ENCODE measurements at places on chromosomes 13 and 19. TPM values are rescaled to one million over a fixed set of nuclear protein-coding genes. Genes with fewer than 3 reads are reported as not detected.

The ZNF557 gene
- total RNA-seq = 20.0 TPM

The CDC42EP5 gene
- 26.3 TPM for total RNA-seq

The ZNF223 gene
- total RNA-seq = 7.1 TPM

The C5AR2 gene
- 22.3 TPM for total RNA-seq

The NLRP5 gene
- total RNA-seq = not detected

The SOX1 gene
- not detected for total RNA-seq

The LAIR2 gene
- not detected for total RNA-seq

The ZNF100 gene
- 4.4 TPM for total RNA-seq

The MBD3L2 gene
- total RNA-seq = not detected

The MRPS12 gene
- 19.2 TPM for total RNA-seq

The NOTCH3 gene
- total RNA-seq = 21.3 TPM

The GJB6 gene
- total RNA-seq = not detected

The KLK2 gene
- total RNA-seq = not detected

The C5AR1 gene
- under 0.01 TPM for total RNA-seq

The CCNE1 gene
- 6.2 TPM for total RNA-seq

The NAXD gene
- 13.3 TPM for total RNA-seq

The ERICH4 gene
- not detected for total RNA-seq

The CEACAM16 gene
- total RNA-seq = not detected

The CEBPG gene
- total RNA-seq = 20.6 TPM

The PSG2 gene
- total RNA-seq = not detected

The VPS36 gene
- 51.6 TPM for total RNA-seq

The GSK3A gene
- total RNA-seq = 15.0 TPM

The ENOX1 gene
- 0.65 TPM for total RNA-seq

The RNF225 gene
- total RNA-seq = not detected

The NANOS3 gene
- total RNA-seq = not detected

The KCNN1 gene
- total RNA-seq = not detected

The CAPNS1 gene
- total RNA-seq = 453 TPM

The ZNF726 gene
- total RNA-seq = 2.8 TPM

The TMEM147 gene
- 60.5 TPM for total RNA-seq
